Stimulated activated CD4-positive, alpha-beta T cell treated with anti-CD3 and anti-CD28 coated beads, Interleukin-12 subunit alpha, Interleukin-12 subunit beta, amount 100 ng/mL, for 4 hours (primary cell): ENCODE measurements at places on chromosomes 1 and 21.

DNA sequence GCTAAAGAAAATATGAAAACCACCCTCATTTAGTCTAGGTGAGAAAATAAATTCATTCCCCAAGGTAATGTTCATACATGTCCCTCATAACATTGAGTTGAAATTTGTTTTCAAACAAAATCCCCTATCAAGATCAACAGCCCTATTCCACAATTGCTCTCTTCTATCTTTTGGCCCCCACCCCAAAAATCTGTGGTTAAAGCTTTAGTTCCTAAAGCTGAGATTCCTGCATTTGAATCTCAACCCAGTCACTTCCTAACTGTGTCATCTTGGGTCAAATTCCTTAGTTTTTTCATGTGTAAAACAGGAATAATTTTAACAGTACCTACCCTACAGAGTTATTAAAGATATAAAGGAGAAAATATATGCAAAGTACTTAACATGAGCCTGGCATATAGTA lies 22.0 kb downstream of the KIAA0319L start:
- DNase-seq = no peak

GRCh38 chr21:28540514-28540913 lies 452.2 kb downstream of the LTN1 start:
- DNase-seq = no peak

- no peak for DNase-seq
These were observed 32.1 kb upstream of the SCYL3 start for GRCh38 chr1:169925505-169926482.

GRCh38 chr1:213761845-213762407 lies 225.8 kb upstream of the PROX1 start:
- peak; percentile 21 for DNase-seq

GRCh38 chr1:113103048-113103447 lies 30.1 kb downstream of the LRIG2 start:
- no peak for DNase-seq

DNA sequence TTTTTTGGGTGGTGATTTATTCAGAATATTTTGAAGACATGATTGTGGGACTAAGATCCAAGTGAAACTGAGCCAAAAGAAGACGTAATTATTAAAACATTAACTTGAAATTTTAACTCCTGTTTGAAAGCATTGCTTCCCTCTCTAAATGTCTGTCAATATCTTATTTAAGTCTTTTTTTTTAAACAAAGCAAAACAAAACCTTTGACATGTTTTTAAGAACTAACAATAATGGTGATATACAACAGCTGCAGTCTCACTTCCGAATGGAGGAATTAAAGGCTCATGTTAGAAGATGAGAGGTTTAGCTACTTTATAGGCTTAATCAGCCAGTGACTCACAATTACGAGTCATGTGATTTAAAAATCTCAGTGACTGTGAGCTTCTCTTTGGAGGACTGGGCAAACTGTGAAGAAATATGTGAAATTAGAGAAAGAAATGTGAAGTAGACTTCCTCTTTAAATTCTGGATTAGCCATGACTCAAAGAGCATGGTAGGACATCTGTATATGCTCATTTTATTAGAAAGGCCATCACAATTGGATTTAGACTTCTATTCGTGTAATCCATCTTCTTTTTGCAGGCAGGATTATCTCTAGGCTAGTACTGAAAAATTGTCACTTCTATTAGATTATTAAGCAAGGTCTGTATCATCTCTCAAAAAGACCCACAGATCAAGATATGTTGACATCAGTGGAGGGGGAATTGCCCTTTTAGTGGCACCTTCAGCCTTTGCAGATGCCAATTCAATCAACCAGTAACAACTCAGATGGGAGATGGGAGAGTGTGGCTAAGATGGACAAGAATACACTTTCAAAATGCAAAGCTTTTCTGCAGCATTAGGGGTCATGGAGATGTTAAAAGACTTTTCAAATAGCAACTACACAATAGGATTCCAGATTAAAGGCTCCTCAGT lies 28.7 kb downstream of the KCNA3 start:
- no peak for DNase-seq

- no peak for DNase-seq
These were observed 598.2 kb downstream of the MATN1 start for GRCh38 chr1:30125021-30125820.

DNA sequence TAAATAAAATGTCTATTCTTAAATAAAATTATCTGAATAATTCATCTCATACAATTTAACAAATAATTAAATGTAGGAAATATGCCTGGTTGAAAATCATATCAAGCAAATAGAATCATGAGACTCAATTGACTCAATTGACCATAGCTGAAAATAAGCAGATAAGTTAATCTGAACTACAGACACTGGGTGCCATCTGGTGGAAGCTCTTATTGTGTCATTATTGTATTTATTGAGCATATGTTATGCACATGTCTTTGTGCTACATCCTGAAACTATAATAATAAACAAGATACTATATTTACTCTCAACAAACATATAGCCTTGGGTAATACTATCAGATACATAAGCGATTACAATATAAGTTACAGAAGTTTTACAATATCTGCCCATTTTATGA lies 41.0 kb downstream of the BRINP3 start:
- DNase-seq = no peak

DNA sequence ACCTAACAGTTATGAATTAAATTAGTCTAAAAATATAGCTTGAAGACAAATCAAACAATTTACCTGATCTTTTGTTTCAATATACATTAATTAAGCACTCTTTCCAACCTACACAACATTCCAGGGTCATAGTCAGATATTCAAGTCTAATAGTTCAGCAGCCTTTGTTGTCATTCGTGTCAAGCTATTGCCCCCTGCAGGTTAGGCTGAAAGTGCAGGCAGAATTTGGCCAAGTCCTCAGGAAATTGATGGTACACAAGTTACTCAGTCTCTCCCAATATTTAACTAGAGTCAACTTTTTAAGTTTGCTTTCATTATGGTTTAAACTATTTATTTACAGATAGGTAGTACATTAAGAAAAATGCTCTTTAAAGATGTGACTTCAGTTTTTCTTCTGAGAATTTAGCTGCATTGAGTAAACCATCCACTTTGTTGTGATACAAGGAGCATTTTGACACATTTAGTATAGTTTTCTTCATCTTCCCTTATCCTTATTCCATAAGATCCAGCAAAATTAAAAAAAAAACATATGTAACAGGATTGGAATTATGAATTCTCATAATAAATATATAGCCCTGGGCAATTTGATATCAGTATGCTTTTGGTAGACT lies 130.3 kb upstream of the DPYD start:
- DNase-seq = peak; percentile 65

DNA sequence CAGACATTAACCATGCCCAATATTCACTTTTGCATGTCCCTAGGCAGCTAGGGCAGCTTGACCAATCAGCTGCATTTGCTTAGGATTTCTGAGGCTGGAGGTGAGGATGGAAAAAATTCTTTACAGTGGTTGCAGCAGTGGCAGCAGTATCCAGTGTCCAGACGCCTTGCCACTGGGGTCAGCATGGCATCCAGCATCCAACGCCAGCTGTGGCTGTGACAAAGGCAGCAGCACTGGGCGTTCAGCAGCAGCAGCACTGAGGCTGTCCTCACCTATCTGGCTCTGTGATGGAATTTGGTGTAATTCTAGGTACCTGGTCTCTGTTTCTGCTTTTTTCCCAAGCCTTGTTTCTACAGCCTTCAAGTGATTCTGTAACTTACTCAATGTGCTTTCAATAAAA lies 15.5 kb downstream of the RHBDL2 start:
- DNase-seq = no peak

DNA sequence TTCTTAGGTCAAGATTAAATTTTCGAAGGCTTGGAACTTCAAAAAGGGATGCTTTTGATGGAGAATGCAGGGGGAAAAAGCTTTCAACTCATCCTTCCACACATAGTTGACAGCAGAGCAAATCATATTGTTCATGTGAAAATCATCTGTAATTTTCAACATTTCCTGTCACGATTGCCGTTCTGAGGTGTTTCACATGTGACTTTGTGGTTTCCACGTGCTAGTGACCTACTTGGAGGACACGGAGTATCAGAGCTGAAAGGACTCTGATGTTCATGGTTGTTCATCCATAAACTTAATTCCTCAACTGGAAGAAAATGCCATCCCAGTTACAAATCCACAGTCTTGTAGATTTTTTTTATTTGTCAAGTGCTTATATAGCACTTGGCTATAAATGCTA lies 79.1 kb downstream of the ZP4 start:
- DNase-seq = no peak

GRCh38 chr1:19454265-19455146 lies 30.8 kb downstream of the CAPZB start:
- DNase-seq = no peak

- no peak for DNase-seq
These were observed 1.6 kb downstream of the B3GALT2 start for GRCh38 chr1:193184776-193185175.

DNA sequence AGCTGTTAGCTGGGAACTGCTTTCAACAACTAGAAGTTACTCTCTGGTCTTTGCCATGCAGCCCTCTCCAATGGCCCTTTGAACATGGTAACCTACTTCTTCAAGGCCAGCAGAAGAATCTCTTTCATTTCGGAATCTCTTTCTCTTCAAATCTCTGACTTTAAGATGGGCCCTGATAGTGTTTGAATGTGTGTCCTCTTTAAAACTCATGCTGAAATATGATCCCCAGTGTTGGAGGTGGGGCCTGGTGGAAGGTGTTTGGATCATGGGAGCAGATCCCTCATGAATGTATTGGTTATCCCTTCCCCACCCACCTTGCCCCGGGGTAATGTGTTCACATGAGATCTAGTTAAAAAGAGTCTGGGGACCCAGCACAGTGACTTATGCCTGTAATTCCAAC lies 54.5 kb upstream of the SOX13 start:
- DNase-seq = no peak

GRCh38 chr1:95002164-95002539 lies 70.6 kb downstream of the ALG14 start:
- no peak for DNase-seq

DNA sequence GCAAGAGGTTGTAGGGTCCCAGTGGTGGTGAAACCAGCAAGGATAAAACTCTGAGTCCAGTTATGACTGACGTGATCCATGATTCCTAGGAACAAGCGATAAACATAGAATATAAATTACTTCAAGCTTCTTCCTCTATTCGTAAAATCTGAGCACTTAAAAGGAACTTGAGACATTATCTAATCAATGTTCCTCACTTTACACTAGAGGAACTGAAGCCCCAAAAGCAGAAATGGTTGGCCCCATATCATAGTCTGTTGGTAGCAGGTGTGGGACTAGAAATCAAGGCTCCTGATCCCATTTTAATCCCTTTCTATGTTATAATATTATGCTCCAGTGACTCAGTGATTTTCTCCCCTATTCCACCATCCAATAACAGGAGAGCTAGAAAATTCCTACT lies 21.9 kb upstream of the MNDA start:
- no peak for DNase-seq

DNA sequence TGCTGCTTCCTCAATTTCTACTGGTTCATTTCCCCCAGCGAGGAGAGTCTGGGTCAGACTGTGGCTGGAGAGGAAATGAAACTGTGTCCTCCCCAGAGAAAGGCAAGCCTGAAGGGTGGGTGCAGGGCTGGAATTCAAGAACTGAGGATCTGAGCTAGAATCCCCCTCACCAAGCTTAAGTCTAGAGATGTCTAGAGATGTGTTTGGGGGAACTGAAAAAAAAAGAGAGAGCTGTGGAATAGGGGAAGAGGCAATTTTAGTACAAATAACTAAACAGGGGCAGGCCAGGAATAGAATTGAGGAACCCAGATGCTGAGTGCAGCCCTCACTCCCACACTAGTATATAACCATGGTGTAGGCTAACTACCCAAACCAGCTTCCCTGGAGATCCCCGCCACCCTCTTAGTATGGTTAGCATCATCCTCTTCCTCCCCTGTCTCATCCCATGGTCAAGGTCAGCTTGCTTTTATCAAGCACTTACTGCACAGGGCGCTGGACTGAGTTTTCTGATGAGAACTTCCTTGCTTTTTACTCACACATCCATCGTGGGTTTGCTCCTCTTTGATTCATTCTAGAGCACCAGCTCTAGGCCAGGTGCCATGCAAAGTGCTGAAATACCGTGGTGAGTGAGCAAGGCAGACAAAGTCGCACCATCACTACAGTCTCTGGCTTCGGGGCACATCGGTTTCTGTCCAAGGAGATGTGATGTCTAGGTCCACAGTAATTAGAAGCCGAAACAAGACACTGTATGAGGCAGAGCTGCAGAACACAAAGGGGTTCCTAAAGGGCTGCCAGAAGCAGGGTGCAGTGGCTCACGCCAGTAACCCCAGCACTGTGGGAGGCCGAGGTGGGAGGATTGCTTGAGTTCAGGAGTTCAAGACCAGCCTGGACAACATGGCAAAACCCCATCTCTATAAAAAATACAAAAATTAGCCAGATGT lies 112.9 kb upstream of the IPO9 start:
- DNase-seq = no peak

GRCh38 chr1:149917571-149918144 lies at the start of gene SV2A:
TSS of gene SV2A (minus strand) at chr1:149917844. CDS start at chr1:149913840, 4,004 bp downstream.
- peak; percentile 46 for DNase-seq

- no peak for DNase-seq
These were observed 72.6 kb upstream of the ROR1 start for GRCh38 chr1:63701187-63701586.

GRCh38 chr1:179588425-179589024 lies 3.1 kb upstream of the TDRD5 start:
- DNase-seq = no peak

GRCh38 chr21:38879912-38880576 lies 74.3 kb downstream of the ETS2 start:
- no peak for DNase-seq

GRCh38 chr1:151611832-151612500 lies at the start of gene SNX27:
TSS of gene SNX27 (plus strand) at chr1:151612050. CDS start at chr1:151612202, 152 bp downstream.
- DNase-seq = peak; percentile 82

- no peak for DNase-seq
These were observed 8.9 kb upstream of the TRIM62 start for GRCh38 chr1:33190701-33191100.

GRCh38 chr1:53406551-53407235 lies 52.5 kb upstream of the DMRTB1 start:
- DNase-seq = no peak

DNA sequence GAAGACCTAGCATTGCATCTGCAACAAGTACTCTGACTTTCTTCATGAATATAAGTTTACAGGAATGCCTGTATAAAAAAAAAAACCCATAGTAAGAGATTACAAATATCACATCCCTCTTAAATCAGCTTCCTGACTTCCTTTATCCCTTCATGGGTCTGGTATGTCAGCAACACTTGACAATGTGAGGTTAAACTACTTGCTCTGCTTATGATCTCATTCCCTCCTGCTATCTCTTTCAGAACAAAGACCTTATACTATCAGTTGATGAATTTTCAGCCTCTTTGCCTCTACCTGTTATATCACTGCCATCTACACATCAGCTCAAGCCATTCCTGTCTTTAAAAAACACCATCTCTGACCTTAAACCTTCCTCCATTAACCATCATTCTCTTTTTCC lies 130.9 kb upstream of the SAMSN1 start:
- DNase-seq = no peak

DNA sequence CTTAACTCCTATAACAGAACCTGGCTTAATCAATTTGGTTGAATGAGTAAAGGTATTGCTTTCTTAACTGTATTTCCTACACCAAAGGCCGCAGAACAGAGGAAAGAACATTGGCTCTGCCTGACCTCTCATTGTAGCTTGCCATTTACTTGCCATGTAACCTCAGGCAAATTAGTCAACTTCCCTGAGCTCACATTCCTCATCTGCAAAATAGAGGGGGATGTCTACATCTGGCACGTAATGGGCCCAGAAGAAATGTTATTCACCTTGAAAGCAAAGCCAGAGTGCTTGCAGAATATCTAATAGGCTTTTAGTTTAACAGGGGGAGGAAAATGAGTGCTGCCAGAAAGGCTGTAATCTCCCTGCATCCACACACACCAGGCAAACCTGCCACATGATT lies 44.3 kb downstream of the LAMC2 start:
- no peak for DNase-seq

GRCh38 chr1:3251807-3252428 lies 182.9 kb downstream of the PRDM16 start:
- DNase-seq = no peak
